ENCODE measurements at places on chromosomes 5 and 9.

GRCh38 chr5:3954199-3954598 lies 358.6 kb downstream of the IRX1 start:
- no peak for DNase-seq

DNA sequence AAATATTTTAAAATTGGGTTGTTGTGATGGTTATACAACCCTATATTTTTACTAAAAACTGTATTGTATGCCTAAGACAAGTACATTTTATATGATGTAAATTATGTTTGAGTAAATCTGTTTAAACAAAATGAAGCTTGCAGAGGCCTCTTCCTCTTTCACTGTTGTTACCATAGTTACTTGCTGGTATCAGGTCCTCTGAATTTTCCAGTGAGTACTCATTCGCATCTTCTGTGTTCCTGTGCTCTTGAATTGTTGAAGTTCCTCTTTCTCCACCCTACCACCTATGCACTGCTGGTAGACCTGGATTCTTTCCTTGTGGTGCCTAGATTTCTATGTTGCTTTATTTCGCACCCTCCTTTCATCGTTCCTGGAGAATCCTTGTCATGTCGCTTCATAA lies 938.5 kb upstream of the ACO1 start:
- no peak for DNase-seq

- no peak for DNase-seq
These were observed 39.2 kb upstream of the PDE8B start for GRCh38 chr5:77171141-77171910.

GRCh38 chr5:93273176-93273575 lies 307.8 kb downstream of the NR2F1-AS1 start:
- peak; percentile 51 for DNase-seq

DNA sequence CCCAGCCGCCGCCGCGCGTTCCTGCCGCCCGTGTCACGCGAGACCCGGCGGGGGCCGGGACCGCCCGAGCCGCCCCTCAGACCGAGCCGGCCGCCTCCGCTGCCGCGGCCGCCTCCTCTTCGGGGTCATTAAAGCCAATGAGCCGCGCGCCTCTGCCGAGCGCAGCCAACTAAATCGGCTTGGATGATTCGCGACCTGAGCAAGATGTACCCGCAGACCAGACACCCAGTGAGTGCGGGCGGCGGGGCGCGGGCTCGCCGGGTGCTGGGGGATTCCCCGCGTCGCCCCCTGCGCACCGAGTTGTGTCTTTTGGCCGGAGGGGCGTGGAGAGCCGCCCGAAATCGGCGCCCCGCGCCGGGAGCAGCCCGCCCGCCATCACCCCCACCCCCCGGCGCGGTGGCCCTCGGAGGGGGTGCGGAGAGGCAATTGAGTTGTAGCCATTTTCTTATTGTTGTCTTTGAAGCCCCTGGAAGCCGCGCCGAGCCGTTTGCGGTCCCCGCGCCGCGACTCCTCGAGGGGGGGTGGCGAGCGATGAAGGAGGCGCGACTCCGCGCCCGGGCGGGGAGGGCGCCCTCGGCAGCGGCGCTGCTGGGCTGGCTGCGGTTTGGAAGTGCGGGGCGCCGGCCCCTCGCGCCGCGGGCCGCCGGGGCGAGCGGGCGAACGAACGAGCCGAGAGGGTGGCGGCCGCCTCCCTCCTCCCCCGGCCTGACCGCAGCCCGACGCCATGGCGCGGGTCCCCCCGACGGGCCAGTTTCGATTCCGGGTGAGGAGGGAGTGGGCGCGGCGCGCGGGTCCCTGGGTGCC lies 1.0 kb downstream of the TLE4 start:
- peak; percentile 51 for DNase-seq

All from MCF 10A (cell line).